ENCODE measurements at places on chromosomes 16 and 17.

GRCh38 chr16:23682181-23682580, 3.5 kb downstream of the PLK1 start:
- no peak for DNase-seq

DNA sequence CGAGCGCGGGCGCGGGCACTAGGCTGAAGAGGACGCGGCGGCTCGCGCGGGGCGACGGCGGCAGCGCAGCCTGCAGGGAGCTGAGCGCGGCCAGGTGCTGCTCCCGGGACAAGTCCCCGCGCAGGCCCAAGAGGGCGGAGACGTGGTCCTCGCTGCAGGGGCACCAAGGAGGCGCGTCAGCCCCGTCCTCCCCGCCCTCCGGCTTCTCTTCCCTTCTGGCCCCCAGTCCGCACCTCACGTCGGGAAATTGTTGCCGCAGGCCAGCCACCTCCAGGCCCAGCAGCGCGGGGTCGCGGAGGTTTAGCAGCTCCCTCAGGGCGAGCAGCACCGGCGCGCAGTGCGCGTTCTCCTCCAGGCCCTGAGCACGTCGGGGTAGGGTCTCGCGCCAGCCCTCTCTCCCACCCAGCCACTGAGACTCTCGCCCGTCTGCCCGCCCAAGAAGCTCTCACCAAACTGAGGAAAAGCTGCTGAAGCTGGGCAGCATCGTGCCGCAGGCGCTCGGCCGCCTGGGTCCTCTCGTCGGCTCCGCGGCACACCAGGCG, 761 bp upstream of the MATCAP1 start:
- DNase-seq = no peak

GRCh38 chr16:3780570-3780969, 63.2 kb upstream of the TRAP1 start:
- DNase-seq = no peak

DNA sequence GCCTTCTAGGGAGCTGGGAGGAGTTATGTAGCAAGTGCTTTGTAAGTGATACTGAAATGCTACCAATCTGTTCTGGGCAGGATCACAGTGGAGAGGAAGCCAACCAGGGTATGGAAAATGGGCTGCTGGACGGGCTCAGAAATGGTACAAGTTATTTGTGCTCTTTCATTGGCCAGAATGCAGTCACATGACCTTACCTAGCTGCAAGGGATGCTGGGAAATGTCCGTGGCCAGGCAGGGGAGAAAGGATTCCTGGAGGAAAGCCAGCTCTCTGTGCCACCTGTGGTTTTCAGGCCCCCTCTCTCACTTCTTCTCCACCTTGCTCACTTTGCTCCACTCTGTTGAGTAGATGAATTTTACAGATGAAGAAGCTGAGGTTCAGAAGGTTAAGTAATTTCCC, 4.8 kb downstream of the EEF2K start:
- DNase-seq = no peak

DNA sequence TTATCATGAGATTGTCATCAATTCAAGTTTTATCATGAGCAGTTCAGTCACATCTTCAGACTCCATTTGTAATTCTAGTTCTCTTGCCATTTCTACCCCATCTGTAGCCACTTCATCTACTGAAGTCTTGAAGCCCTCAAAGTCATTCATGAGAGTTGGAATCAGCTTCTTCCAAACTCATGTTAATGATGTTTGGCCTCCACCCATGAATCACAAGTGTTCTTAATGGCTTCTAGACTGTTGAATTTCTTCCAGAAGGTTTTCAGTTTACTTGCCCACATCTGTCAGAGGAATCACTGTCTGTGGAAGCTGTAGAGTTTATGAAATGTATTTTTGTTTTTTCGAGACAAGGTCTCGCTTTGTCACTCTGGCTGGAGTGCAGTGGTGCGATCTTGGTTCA, 16.0 kb downstream of the NSRP1 start:
- DNase-seq = no peak

- no peak for DNase-seq
Measured at GRCh38 chr16:75572864-75573542, 6.8 kb downstream of the GABARAPL2 start.

DNA sequence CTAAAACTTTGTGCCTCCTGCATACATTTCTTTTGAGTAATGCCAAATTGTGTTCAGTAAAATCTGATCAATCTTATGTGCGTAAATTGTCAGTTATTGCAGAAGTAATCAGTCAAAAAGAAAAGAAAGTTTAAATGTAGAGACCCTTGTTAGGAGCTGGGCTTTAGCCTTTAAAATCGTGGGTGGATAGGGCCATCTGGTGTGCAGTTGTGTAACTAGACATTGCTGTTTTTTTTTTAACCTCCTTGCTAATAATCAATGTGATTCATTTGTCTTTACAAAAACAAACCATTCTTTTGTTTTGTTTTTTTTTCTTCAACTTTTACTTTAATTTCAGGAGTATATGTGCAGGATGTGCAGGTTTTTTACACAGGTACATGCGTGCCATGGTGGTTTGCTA, 5.3 kb upstream of the WWOX start:
- DNase-seq = no peak

DNA sequence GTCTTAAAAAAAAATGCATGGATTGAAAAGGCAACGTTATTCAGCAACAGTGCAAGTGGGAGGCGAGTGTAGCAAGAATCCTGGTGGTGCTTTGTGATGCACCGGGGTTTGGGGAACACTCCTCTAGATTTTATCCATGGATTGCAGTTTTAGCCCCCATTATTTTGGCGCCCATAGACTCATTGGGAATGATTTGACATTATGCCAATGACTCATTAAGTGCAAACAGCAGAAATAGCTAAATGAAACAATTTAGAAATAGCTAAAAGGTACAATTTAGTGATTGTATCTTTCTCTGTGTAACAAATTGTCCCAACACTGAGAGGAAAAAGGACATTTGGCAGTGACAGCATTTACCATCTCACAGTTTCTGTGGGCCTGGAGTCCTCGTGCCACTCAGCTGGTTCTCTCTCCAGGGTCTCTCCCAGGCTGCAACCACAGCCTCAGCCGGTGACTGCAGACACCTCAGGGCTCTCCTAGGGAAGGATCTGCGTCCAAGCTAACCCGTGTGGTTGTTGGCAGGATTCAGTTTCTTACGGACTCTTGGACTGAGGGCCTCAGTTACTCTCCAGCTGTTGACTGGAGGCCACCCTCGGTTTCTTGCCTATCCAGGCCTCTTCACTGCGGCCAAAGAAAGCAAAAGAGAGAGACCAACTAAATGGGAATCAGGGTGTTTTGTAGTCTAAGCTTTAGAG, 398.7 kb downstream of the SNX29 start:
- DNase-seq = no peak

DNA sequence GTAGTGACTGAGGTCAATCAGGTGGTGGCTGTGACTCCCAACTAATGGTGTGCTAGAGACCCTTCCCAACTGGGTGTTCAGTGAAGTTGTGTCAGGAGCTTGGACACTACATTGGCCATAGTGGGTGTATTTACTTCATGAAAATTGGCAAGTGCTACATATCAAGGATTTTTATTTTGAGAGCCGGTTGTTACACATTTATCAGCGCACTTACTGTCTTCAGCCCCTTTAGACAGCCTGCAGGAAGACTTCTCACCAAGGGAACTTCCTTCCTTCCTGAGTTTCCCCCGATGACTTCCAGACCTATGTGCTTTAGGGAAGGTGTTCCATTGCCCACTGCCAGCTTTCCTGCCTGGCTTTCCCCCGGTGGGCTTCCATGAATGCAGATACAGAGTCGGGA, 261.2 kb downstream of the CBLN1 start:
- DNase-seq = no peak

DNA sequence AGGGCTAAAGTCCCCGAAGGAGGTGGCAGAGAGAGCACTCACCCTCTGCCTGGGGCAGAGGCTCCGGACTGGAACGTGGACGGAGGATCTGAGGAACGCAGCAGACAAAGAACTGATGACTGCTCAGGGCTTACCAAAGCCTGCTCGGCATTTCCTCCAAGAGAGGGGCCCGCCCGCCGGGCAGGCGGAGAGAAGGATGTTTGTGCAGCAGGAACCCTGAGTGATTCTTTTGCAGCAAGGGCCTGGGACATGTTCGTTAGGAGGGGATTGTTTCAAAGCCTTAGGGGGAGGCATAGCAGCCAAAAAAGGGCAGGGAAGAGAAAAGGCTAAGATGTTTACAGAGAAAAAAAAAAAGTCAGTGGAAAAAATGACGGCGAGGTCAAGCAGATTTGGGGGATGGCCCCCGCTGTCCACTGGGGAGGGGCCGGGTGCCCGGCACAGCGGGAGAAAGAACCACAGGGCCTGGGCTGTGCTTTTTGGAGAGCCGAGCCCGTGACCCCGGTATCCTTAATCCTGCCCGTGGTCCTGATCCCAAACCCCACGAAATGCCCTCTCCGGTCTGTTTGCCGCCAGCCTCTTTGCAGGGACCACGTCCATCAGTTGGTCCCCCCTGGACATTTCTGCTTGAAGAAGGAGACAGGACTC, 129.3 kb downstream of the NTN1 start:
- DNase-seq = no peak

GRCh38 chr16:11152677-11153331, 103.2 kb downstream of the SOCS1 start:
- DNase-seq = no peak

GRCh38 chr16:69477546-69477945, 53.1 kb downstream of the CYB5B start:
- DNase-seq = no peak

DNA sequence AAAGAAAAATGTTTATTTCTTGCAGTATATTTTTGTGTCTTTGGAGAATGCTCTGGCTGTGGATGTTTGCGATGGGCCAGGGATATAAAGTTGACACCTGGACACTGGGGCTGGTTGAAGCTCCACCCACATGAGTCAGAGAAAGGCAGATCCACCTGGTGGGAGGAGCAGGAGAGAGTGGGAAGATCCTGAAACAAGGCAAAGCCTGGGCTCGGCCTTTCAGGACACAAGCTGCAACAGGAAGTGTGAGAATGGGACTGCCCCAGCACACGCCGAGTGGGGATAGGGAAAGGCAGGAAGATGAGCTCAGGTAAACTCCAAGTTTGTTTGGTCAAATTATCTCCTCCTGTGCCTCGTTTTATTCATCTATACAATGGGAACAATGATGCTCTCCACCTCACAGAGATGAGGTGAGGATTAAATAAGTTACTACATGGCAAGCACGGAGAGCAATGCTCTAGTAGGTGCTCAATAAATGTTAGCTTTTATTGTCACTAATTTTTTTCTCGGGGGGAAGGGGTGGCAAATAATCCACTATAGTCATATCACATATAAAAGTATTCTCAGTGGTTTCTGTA, 21.4 kb upstream of the PITPNM3 start:
- no peak for DNase-seq

GRCh38 chr17:55116440-55116914, 147.9 kb downstream of the STXBP4 start:
- DNase-seq = no peak

GRCh38 chr16:87457709-87458423, 35.0 kb downstream of the ZCCHC14 start:
- no peak for DNase-seq

GRCh38 chr17:8137645-8138373, 13.9 kb upstream of the HES7 start:
- DNase-seq = no peak

GRCh38 chr16:62545039-62545438, 508.8 kb upstream of the CDH8 start:
- no peak for DNase-seq

DNA sequence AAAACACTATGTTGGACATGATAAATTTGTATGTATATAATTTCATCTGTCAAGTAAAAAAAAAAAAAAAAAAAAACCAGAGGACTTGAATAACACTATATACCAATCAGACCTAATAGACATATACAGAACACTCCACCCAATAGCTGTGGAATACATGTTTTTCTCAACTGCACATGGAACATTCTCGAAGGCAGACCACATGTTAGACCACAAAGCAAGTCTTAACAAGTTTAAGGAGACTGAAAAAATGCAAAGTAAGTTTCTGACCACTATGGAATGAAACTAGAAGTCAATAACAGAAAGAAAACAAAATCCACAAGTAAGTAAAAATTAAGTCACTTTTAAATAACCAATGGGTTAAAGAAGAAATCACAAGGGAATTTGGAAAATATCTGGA, 8.4 kb upstream of the CNTNAP4 start:
- no peak for DNase-seq

DNA sequence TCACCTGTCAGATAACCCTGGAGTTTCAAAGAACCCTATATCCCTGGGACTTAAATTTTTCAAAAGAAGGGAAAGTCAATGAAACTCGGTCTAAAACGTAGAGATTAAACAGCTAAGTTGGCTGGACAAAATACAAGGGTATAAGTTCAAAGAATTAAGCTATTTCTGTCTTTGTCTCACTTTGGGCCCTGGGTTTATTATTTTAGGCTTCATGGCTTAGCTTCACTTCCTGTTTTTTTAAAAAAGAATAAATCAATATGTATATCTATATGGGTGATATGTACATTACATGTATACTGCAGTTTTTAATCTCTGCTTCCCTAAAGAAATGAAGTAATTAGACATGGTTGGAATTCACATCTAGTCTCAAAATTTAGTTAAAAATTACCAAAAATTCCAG, 132.3 kb downstream of the TRIM37 start:
- no peak for DNase-seq

GRCh38 chr17:65936013-65936412, 255.9 kb downstream of the CEP112 start:
- DNase-seq = no peak

DNA sequence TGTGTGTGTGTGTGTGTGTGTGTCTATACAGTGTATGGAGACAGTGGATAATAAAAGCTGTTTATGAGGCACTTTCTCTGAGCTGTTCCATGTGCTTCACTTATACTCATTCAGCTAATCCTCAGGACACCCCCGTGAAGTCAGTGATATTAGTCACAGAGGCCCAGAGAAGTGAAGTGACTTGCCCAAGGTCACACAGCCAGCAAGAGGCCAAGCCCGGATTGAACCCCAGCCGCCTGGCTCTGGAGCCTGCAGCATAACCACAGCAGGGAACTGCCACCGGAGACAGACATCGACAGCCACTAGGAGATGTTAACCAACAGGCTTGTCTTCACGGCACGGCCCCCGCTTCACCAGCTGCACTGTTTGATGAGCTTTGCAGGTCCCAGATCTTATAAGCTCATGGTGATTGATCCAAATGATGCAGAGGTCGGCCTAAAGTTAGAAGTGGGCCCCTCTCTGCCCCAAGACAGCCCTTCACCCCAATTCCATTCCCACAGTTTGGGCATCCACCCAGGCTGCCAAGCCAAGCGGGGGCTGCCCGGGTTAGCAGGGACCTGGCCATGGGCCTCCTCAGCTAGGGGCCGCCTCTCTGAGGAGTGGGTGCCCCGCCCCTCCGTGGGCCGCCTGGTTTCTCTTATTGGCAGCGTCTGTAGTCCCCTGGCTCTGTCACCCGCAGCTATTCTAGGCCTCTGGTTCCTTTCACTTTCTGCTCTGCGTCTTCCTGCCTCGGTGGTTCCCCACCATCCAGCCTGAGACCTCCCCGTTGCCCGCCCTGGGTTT, 30.9 kb downstream of the SOCS1 start:
- peak; percentile 77 for DNase-seq

GRCh38 chr17:74240618-74241205, 27.3 kb downstream of the TTYH2 start:
- DNase-seq = no peak

- no peak for DNase-seq
Measured at GRCh38 chr16:84950906-84951305, 60.4 kb downstream of the ZDHHC7 start.
